ENCODE measurements at places on chromosomes 7 and 10.

GRCh38 chr10:22010973-22011408 is 7.5 kb upstream of the DNAJC1 start:
- no peak for DNase-seq

GRCh38 chr7:44377681-44378421 is 52.5 kb upstream of the CAMK2B start:
- DNase-seq: no peak

- DNase-seq: peak; percentile 48
Measured at GRCh38 chr7:103524042-103524907, 78.3 kb upstream of the SLC26A5 start.

- DNase-seq: no peak
Measured at GRCh38 chr7:45574669-45575500, 717 bp downstream of the ADCY1 start.

GRCh38 chr7:157418204-157419034 is 81.6 kb downstream of the DNAJB6 start:
- no peak for DNase-seq

DNA sequence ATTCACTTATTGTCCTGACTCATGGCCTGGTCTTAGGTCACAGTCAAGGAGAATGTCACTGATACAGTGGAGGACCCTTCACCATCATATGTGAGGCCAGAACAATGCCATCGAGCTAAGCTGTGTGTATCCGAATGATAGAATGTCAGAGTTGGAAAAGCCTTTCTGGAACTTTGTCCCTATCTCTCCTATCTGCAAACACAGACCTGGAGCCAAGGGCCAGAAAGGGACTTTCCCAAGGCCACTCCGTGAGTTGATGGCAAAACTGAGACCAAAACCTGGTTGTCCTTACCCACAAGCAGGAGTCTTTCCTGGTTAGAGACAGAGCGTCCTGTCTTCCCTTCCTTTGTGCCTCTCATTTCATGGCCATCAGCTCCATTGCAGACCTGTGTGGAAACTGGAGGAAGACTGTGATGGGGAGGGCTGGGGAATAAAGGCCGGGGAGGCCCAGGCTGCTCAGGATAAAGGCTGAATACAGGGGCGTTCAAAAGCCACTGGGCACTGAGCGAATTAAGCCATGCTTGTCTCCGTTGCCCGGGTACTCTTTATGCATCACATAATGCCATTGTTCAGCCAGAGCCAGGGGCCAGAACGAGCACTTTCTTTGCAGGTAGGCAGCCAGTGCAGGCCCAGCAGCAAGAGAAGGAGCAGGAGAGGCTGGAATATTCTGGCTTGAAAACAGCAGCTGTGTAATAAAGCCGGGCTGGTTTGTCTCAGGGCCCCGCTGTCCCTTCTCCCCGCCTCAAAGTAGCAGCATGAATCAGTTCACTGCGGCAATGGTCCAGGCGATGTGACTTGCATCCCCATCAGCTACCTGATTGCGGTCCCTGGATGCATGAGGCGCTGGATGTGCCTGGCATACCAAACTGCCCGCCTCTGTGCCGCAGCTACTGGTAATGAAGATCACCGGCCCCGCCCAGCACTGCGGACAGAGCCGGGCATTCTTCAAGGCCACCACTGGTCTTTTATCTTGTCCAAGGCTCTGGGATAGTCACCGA is 143.0 kb downstream of the RPS24 start:
- DNase-seq: peak; percentile 48

DNA sequence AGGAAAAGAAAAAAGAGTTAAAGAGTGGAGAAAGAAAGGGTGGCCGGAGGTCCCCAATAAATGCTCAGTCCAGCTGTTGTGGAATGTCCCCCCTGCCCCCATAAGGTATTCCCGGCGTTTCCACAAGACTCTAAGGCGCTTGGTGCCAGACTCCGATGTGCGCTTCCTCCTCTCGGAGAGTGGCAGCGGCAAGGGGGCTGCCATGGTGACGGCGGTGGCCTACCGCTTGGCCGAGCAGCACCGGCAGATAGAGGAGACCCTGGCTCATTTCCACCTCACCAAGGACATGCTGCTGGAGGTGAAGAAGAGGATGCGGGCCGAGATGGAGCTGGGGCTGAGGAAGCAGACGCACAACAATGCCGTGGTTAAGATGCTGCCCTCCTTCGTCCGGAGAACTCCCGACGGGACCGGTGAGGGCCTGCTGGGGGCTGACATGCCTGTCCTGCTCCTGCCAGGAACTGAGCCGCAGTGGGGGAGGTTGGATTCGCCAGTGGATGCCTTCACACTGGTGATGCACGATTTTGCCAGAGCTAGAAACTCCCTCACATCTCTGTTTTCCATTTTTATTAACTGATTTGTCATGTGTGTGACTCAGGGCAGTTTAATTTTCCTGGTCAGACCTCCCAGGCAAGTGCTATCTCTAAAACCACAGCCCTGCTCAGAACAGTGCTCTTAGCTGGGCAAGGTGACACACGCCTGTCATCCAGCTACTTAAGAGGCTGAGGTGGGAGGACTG is 34.2 kb downstream of the TACR2 start:
- no peak for DNase-seq

GRCh38 chr10:8835453-8836167 is 781.1 kb downstream of the GATA3 start:
- no peak for DNase-seq

DNA sequence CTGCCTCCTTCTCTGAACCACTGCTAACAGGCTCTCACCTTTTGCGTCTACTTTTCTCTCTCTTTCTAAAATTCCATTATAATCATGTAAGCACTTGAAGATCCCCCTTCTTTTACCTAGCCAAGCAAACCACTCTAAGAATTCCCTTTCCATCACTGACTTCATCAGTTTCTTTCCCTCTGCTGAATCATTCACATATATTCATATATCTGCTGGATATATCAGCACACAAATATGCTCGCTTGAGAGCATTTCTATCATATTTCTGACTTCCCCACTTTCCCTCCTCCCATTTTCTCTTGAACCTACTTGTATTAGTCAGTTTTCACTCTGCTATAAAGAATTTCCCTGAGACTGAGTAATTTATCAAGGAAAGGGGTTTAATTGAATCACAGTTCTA is 84.2 kb upstream of the LRRN3 start:
- DNase-seq: no peak

GRCh38 chr7:149764481-149765398 is 8.6 kb downstream of the ZNF467 start:
- no peak for DNase-seq

- DNase-seq: no peak
Measured at GRCh38 chr7:124310934-124311390, 278.1 kb upstream of the TMEM229A start.

DNA sequence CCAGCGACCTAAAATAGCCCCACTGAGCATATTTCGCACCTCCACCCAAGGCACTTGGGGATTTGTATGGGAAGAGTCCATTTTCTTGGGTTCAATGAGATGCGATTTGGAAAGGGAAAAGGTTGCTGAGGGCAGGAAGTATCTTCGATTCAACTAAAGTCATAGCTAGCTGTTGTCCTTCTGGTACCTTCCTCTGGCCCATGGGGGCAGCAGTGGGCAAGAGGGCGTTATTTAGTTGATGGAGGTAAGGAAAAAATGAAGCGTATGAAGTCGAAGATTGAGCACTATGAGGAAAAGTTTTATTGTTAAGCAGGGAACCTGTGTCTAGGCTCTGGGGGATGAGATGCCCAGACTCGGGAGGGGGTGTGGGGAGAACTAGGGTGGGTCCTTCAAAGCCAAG is 135.4 kb downstream of the EVX1 start:
- no peak for DNase-seq

DNA sequence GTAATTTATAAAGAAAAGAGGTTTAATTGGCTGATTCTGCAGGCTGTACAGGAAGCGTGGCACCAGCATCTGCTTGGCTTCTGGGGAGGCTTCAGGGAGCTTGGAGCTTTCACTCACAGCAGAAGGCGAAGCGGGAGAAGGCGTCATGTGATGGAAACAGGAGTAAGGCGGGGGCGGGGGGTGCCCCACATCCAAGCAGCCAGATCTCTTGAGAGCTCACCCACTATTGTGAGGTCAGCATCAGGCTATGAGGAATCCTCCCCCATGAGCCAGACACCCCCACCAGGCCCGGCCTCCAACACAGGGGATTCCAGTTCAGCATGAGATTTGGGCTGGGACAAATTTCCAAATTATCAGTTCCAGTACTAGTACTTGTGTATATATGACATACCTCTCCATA is 46.2 kb downstream of the WDR37 start:
- no peak for DNase-seq

DNA sequence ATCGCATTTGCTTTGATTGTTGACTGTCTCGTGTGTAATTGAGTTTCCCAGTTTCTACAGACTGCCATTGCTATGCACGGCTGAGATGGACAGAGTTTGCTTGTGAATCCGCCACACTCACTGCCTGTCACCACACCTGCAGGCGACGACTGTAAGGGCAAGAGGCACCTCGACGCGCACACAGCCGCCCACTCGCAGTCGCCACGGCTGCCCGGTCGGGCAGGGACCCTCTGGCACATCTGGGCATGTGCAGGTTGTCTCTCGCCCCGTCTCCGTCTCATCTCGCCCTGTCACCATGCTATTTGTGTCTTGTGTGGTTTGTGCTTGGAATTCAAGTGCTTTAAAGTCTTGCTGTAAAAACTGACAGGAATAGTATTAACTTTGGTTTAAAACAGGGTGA is 17.5 kb downstream of the SUN1 start:
- no peak for DNase-seq

GRCh38 chr10:7856678-7857077 is 38.4 kb downstream of the TAF3 start:
- no peak for DNase-seq

- no peak for DNase-seq
Measured at GRCh38 chr10:100510533-100511308, 8.9 kb downstream of the SEC31B start.

GRCh38 chr10:25102147-25102822 is 72.5 kb upstream of the GPR158 start:
- peak; percentile 10 for DNase-seq

DNA sequence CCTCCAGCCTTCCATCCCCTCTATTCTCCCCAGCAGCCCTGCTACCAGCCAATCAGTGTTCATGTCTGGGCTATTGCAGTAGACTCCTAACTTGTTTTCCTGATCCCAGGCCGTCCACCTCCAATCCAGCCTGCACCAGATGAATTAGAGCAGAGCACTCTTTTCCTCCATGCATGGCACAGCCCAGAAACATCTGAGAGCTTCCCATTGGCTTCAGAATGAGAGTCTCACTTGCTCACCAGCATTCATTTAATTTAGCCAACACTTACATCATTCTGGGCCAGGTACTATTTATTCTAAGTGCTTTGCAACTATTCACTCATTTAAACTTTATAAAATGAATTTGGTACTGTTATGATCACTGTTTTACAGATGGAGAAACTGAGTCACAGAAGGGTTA is 51.4 kb upstream of the DUSP5 start:
- DNase-seq: no peak

DNA sequence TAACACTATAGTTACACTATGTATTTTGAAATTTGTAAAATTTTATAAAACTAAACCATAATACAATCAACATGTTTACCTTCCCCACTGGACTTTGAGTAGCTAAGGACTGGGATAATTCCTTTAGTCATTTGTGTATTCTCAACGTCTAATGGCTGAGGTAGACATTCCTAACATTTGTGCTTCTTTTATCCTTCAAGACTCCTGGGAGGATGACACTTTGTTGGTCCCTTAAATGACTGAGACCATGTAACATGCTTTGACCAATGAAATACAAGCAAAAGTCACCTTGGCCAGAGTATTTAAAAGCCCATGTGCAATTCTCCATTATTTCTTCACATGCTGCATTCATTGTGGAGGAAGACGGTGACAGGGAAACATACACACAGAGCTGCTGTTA is 18.5 kb downstream of the RAPGEF5 start:
- no peak for DNase-seq

GRCh38 chr10:1203704-1204103 is 147.5 kb downstream of the WDR37 start:
- DNase-seq: no peak

DNA sequence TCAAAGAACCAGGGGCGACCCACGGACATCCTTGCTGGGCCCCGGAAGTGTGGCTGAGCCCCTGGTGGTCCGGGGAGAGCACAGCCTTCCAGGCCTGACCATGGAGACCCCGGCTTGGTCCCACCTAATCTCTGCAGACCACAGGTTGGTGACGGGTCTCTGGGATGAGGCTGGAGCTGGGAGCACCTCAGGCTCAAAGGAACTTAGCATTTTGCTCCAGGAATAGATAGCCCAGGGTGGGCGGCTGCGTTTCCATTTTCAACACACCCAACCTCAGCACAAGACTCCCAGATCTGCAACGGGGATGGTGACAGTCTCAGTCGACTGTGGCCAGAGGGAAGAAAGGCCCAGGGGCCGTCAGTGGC is 58.5 kb downstream of the FOXL3 start:
- no peak for DNase-seq

GRCh38 chr10:99531026-99531695 is 1.6 kb upstream of the NKX2-3 start:
- DNase-seq: no peak

DNA sequence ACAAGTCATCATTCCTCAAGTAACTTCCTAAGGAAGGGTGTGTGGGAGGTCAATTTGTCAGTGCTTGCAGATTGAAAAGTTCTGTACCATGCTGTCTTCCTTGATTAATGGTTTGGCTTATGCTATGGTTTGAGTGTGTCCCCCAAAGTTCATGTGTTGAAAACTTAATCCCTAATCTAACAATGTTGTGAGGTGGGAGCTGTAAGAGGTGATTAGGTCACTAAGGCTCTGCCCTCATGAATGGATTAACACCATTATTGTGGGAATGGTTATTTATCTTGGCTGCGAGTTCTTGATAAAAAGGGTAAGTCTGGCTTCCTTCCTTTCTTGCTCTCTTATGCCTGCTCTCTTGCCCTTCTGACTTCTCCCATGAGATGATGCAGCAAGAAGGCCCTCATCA is 29.3 kb upstream of the TMEM229A start:
- DNase-seq: no peak

- no peak for DNase-seq
Measured at GRCh38 chr10:117217196-117217761, 20.0 kb downstream of the KCNK18 start.

DNA sequence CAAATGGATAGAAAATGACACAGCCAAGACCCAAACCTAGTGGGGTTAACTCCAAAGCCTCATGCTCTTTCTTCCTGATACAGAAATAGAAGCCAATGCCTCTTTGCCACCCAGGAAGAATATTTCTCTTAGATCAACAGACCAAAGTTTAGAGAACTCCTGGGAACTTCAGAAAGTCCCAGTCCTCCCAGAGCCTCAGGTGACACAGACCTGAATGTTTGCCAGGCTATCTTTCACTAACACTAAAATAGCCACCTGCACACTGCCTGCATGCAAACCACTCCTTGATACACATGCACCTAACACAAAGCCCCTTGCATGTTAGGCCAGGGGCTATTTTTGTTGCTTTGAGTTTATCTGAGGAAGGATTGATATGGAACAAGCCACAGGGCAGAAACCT is 27.7 kb downstream of the LSM5 start:
- no peak for DNase-seq

GRCh38 chr10:17510242-17510908 is 56.0 kb upstream of the ST8SIA6 start:
- no peak for DNase-seq
